ENCODE measurements at places on chromosomes 3 and 15. TPM values are rescaled to one million over a fixed set of nuclear protein-coding genes. Genes with fewer than 3 reads are reported as not detected.
A peak's percentile ranks its signal among the peaks of the same experiment; 100 is the strongest.

GRCh38 chr3:5332270-5332956, 144.9 kb downstream of the EDEM1 start:
- DNase-seq = no peak

DNA sequence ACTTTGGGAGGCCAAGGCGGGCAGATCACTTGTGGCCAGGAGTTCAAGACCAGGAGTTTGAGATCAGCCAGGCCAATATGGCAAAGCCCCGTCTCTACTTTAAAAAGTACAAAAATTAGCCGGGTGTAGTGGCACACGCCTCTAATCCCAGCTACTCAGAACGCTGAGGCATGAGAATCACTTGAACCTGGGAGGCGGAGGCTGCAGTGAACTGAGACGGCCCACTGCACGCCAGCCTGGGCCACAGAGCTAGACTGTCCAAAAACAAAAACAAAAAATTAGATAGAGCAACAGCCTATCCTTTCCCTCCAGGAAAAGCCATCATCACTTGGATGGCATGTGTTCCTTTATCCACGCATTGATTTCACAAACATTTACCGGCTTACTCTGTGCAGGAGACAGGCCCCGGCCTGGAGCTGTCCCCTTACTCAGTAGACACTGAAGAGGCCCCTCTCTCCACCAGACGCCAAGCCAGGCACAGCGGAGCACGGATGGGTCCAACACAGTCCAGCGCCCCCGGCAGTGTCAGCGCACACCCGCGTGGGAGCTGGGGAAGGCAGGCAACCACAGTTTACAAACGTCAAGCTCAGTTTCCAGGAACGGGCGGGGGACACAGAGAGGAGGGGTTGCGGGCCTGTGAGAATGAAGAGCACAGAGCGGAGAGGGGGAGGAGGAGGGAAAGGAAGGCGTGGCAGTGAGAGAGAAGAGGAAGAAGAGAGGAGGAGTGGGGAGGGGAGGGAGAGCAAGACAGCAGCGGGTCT, 3.1 kb downstream of the GP5 start:
- DNase-seq = no peak

Gene CHRM5
- polyA plus RNA-seq = not detected

DNA sequence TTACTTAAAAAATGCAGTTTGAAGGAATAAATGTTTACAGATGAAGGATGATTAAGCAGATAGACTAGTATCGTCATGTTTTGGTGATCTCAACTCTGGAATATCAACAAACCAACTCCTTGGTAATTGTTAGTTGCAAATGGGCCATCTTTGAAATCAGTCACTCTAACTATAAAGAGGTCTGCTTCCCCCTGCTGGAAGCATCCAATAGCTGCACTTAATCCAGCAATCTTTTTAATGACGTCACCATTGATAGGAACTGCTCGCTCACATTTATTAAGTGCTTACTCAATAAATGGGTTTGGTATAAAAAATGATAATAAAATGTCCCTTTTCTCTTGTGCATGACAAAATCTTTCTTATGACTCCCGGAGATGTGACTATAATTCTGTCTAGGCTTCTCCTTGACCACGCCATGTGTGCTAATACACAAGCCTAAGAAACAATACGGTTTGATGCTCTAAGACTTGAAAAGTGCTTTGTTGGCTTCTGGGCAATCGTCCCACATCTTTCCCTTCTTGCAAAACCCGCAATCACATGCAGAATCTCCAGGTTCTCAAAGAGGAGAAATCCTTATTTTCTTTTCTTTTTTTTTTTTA, 227.6 kb upstream of the POU1F1 start:
- peak; percentile 47 for DNase-seq

- no peak for DNase-seq
These were observed 2.0 kb downstream of the NDUFB5 start for GRCh38 chr3:179606534-179607085.

DNA sequence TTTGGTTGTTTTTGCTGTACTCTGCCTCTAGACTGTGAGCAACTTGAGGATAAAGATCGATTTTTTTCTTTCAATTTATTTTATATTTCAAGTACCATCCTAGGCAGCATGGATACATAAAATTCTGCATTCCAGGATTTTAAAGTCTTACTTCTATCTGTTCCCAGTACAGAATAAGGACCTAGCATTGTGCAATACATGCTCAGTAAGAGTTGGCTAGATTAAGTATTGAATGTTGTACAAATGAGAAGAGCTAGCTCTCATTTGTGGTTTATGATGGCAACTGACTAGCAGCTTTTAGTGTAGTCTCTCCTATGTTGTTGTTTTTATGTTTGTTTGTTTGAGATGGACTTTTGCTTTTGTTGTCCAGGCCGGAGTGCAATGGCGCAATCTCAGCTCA, 222.7 kb downstream of the TP63 start:
- DNase-seq = no peak

- no peak for DNase-seq
These were observed 47.1 kb upstream of the AKAP13 start for GRCh38 chr15:85333132-85333831.

DNA sequence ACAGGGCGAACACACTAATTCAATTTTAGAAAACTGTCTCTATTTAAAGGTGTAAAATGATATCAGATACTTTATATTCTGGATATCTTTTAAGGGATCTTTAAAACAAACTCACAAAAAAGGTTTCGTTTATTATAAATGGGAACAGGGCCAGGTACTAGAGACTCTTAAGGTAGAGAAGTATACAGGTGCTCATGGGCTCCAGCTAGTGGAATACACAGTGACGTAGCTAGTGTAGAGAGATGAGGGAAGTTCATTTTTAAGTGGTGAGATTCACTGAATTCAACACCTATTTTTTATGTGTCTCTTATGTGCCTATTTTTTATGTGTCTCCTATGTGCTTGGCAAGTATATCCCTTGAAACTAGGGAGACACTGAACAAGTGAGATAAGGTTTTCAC, 132.7 kb upstream of the FAM3D start:
- no peak for DNase-seq

GRCh38 chr3:141231952-141232823, 563 bp downstream of the PXYLP1 start:
- peak; percentile 24 for DNase-seq

Gene DET1
- polyA plus RNA-seq = 1.1 TPM

Gene EPHB1
- polyA plus RNA-seq = 0.04 TPM

Gene CPA3
- polyA plus RNA-seq = not detected

- DNase-seq = no peak
These were observed 42.3 kb upstream of the LIMD1 start for GRCh38 chr3:45552031-45552793.

- no peak for DNase-seq
These were observed 119.1 kb upstream of the TMC3 start for GRCh38 chr15:81492969-81493645.

- no peak for DNase-seq
These were observed 13.5 kb upstream of the NR2C2 start for GRCh38 chr3:14933820-14934425.

- no peak for DNase-seq
These were observed 82.8 kb downstream of the TIGIT start for GRCh38 chr3:114376516-114377185.

DNA sequence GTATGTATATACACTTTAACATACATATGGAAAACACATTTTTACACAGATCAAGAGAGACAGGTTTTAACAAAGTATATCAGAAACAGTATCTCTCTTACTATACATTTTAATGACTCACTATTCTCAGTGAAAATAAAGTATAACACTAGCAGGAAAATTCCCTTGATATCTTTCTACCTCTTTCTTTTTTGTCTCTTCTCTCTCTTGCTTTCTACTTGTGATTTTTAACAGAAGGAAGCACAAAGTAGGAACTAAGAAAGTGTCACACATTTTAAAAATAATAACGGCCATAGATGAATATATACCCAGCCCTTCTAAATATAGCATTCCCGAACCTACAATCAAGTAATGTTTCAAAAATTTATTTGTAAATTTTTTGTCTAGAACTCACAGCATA, 4.8 kb downstream of the DENND4A start:
- DNase-seq = no peak

GRCh38 chr3:52920841-52921240, 23.5 kb upstream of the STIMATE start:
- no peak for DNase-seq

- no peak for DNase-seq
These were observed 1.2 kb downstream of the RASGRF1 start for GRCh38 chr15:79089331-79089889.
